ENCODE measurements at places on chromosomes 5 and 9.

DNA sequence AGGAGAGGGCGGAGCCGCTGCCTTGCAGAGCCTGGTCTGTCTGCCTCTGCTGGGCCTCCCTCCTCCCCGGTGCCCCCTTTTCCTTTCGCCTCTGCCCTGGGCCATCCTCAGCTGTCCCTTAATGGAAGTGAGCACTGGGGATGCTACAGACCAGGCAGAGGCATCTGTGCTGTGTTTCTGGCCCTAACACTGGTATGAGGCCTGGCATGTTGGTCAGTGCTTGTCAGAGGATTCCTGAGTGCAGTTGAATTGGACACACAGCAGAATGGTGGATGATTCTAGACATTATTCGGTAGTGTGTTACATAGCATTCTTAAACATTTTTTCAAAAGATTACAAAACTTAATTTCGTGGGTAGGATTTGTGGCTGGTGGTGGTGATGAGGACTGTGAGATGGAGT lies 88.6 kb downstream of the EHMT1 start:
- DNase-seq: no peak

DNA sequence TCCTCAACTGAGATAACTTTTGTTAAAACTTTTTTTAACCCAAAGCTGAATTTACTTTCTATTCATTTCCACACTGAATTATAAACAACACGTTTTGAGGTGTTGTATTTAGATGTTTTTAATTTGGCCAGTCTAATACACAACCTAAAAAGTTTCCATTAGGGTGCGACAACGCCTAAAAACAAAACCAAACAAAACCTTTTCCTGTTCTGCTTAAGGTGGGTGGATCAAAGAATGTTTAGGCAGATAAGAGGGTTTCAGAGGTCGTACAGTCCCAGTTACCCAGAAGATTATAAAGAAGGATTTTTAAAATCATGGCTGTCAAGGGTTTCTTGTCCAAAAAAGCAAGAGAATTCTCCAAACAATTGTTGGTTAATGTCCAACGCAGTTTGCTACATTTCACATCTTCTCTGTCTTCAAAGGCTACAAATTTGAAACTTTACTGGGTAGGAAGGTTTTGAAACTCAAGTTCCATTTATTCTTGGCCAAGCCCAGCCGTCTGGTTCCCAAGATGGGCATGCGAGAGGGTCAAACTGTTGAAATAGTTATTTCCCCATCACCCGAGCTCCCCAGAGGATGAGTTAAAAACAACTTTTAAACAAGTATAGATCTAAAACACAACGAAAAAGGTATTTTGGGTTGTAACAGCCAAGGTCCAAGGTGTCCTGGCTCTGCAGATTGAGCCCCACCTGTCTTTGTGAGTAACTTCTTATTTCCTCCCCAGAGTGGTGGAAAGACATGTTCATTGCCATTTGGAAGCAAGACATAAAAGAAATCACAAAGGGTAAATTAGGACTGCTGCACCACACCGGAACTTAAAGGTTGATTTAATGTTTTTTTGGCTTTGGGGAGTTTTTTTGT lies 122.8 kb upstream of the MAP3K1 start:
- DNase-seq: no peak

DNA sequence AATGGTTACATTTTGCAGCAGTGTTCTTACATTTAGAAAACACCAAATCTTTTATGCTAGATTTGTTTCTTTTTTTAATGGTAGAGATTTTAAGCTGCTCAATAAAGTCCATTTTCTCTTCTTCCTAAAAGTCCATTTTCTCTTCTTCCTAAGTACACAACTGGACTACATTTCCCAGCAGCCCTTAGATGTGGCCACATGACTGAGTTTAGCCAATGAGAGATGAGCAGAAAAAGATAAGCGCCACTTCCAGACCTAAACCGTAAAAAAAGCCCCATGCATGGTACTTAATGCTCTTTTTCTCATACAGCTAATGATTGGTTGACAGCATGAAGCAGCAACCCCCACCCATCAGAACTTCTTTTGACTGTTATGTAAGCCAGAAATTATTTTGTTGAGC lies 206.7 kb downstream of the FAM114A2 start:
- no peak for DNase-seq

GRCh38 chr5:71663191-71663969 lies 55.7 kb upstream of the CARTPT start:
- no peak for DNase-seq

DNA sequence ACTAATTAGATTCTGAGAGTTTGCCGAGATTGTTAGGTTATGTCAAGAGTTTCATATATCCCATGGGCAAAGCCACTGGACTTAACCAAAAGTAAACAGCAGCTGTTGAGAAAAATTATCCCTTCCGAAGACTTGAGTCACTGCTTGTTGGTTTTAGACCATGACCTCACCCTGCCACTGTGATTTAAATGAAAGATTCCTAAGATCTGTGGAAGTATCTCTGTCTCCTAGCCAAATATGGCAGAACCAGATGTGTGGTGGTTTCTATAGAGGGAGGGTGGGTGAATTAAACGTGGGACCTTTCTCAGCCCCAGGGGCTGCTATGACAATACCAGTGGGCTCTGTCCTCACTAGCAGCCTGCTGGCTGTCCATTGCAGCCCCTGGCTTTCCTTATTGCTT lies 19.3 kb downstream of the DMRT3 start:
- no peak for DNase-seq
